ENCODE measurements at places on chromosomes 5 and 9. TPM values are rescaled to one million over a fixed set of nuclear protein-coding genes. Genes with fewer than 3 reads are reported as not detected.

The ZNF879 gene
- total RNA-seq: 7.9 TPM

The SLC6A7 gene
- total RNA-seq: 0.16 TPM

- DNase-seq: no peak
These were observed 466.1 kb downstream of the TLR4 start for GRCh38 chr9:118170032-118170955.

DNA sequence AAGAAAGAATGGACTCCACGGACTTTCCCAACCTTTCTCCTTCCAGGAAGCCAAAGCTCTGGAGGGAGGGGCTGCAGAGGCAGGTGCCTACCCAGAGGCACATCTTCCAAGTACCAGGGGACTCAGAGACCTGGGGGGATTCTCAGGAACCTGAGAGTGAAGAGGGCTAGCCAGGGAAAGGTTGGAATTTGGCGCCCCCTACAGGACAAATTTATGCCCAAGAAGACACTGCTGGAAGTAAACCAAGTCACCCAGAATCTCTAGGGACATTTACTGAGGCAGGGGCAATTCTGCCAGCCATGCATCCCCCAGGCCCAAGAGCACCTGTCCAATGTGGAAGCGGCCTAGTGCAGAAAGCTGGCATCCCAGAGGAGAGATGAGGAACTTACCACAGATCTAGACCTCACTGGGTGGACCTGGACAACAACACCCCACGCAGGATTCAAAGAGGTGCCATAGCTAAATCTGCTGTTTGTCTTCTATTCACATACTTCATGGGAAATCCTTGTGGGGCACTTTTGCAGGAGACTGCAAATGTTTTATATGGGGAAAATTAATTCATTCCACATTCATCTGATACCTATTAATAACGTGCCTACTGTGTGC lies 25.9 kb upstream of the IDNK start:
- DNase-seq: no peak

DNA sequence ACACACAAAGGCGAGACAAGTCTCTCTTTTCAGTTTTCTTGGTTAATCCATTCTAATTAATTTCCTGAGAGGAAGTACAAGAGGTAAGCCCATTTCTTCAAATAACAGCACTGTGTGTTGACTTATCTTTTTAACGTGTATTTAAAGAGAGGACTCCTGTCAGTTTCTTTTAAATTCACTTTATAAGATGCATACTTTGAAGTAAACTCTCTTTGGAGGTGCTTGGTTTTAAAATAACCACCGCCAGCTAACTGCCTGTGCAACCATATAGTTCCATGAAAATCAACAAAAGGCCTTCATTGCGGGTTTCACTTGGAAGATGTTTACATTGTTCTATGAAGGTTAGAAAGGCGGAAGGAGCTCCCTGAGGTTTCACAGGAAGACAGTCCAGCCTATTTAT lies 13.1 kb upstream of the SERINC5 start:
- no peak for DNase-seq

- DNase-seq: no peak
These were observed 3.7 kb upstream of the SVEP1 start for GRCh38 chr9:110583237-110583636.

DNA sequence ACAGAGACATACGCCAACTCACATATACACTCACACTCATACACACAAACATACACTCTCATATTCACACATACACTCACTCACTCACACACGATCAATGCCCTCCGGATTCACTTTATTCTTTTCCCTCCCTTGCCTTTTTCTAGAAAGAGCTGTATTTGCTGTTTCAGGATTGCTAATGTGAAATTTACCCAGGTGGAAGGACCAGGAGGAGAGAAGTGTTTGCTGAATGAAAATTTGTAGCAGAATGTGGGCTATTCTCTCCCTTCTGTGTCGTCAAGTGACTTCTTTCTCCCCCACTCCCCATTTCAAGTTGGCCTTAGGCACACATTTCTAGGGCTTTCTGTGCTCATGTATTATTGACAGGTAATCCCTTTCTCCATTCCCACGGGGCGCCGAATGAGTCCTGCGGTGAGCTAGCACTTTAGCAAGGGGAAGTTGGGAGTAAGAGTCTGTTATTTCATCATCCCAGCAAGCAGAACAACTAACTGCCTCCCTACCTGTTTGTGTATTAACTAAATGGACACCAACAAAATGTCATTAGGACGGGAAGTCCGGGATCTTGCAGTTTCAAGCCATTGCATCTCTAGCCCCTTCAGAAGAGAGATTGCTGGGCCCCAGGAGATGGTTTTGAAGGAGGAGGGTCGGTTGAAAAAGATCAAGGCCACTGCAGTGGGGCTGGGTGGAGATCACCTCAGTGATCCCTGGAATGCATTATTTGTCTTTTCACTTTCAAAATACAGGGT lies 97.1 kb upstream of the TAF11L2 start:
- DNase-seq: no peak

- no peak for DNase-seq
These were observed 698.4 kb downstream of the DNAH5 start for GRCh38 chr5:13246053-13246452.

DNA sequence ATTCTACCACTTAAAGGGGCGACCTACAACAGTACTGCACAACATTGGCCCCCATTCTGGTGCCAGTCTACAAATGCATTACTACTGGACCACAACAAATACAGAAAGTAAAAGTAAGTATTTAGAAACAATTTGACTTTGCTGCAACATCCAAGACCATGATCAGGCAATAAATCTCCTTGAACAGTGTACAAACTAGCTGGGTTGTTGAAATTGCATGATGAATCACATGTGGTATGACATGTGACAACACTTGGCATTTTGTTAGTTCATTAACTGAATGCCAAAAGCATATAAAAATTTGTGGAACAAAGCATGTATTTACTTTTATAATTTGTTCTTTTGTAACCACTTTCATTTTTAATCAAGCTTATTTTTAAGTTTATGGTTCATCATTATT lies 270.5 kb downstream of the NFIB start:
- DNase-seq: no peak

DNA sequence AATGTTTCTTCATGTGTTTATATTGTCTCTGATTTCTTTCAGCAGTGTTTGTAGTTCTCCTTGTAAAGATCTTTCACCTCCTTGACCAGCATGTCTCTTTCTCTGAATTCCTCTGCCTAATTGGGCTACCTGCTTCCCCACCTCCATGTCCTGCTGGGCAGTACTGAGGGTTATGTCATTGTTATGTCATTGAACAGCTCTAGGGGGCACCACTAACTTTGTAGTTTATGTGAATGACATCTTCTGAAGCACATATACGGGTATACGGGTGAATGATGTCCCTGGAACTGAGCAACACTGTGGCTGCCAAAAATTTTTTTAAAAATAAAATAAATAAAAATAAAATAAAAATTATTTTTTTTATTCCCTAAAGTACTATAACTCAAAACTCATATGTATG lies 16.9 kb upstream of the SNCAIP start:
- no peak for DNase-seq

The C7 gene
- total RNA-seq: 447 TPM

GRCh38 chr5:6260846-6261245 lies 117.5 kb downstream of the MED10 start:
- no peak for DNase-seq

DNA sequence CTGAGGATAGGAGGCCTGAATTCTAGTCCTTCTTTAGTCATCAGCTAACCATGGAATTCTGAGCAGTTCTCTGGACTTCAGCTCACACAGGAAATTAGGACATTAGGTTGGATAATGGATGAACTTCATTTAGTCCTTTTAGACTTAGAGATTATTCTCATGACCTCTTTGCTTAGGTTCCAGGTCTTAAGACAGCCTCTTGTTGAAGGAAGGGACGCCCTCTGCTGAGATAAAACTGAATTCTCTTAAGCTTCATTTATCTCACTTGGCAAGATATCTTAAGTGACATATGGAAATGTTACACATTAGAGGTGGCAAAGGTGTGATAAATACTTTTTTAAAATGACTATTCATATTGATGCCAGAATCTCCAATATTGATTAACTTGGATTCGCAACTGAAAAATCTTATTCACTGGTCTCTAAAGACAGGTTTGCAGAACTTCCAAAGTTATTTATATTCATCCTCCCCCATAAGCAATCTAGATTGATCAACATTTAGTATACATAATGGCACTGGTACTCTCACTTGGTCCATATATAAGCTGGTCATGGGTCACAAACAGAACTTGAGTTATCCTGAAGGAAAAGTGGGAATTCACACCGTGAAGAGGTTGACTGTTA lies 16.9 kb upstream of the ZNF366 start:
- no peak for DNase-seq

All from breast epithelium (tissue), 4 donors.